CD4-positive, alpha-beta T cell treated with Interleukin-15 for 4 hours (primary cell): ENCODE measurements at places on chromosomes 7 and 10.

GRCh38 chr7:55478700-55479099 is 93.6 kb downstream of the VOPP1 start:
- no peak for DNase-seq

DNA sequence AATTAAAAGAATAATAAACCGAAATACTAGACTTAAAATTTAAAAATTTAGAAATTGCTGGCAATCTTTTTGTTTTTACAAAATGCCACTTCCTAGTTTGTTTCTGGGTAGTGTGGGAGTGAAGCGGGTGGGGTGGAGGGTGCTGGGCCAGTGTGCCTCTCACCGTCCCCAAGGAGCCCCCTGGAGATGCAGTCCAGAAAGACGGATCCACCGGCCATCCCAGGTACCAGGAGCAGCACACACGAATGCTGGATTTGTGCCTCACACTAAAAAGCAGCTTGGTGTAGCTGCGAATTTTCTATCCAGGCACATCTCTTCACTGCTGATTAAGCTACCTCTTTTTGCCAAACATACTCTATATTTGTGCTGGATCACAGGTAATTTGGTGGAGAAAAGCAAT is 618.1 kb downstream of the DNAJB6 start:
- no peak for DNase-seq

DNA sequence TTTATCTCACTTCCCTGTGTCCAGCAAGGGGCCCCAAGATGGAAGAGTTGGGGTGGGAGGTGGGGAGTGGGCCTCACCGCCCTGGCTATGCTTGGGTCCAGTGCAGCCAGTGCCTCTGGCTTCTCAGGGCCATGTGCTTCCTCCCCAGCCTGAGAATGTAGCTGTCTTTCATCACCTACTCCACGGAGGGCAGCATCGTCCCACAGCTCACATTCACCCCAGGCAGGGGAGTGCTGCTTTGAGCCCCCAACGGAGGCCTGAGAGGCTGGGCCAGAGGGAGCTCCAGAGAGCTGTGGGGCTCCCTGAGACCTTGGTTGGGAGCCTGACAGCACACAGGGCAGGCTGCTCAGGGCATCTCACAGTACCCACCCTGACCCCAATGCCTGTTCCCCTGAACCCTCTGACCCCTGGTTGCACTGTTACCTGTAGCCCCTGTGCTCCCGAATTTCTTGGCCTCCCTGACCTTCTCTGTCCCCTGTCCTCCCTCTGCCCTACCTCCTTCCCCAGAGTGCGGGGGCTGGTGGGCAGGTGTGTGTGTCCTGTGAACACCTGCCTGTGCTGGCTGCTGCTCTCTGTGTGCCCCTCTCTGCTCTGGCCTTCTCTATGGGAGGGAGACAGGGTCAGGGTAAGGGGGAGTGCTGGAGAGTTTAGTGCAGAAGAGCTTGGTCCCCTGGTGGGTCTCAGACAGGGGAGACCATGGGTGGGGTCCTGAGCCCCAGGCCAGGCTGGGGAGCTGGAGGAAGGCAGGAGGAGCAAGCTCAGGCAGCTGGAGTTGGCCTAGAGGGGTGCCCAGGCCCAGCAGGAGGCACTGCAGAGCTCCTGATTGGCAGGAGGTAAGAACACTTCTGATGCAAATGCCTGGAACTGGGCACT is 19.6 kb upstream of the ZNF488 start:
- no peak for DNase-seq

- DNase-seq: no peak
Observed at GRCh38 chr7:44116789-44117666, 6.3 kb downstream of the POLD2 start.

GRCh38 chr7:71096351-71096750 is 35.6 kb upstream of the GALNT17 start:
- no peak for DNase-seq

DNA sequence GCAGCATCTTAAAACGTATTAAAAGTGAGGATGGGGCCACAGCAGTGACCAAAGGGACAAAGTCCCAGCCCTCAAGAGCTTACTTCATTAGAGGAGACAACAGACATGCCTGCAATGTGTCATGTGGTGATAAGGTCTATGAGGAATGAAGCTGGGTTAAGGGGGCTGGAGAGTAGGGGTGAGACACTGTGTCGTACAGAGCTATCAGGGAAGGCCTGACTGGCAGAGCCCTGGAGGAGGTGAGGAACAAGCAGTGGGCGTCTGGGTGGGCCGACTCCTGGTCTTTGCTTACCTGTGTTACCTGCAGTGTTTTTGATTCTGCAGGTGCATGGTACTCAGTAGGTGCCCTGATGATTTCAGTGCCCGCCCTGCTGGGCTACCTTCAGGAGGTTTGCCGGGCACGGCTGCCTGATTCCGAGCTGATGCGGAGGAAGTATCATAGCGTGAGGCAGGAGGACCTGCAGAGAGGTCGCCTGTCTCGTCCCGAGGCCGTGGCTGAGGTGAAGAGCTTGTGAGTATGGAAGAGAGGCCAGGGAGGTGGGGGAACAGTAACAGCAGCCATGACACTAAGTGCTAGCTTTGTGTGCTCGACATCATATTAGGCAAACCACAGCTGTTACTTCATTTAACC is 7.6 kb downstream of the ZFYVE27 start:
- no peak for DNase-seq

DNA sequence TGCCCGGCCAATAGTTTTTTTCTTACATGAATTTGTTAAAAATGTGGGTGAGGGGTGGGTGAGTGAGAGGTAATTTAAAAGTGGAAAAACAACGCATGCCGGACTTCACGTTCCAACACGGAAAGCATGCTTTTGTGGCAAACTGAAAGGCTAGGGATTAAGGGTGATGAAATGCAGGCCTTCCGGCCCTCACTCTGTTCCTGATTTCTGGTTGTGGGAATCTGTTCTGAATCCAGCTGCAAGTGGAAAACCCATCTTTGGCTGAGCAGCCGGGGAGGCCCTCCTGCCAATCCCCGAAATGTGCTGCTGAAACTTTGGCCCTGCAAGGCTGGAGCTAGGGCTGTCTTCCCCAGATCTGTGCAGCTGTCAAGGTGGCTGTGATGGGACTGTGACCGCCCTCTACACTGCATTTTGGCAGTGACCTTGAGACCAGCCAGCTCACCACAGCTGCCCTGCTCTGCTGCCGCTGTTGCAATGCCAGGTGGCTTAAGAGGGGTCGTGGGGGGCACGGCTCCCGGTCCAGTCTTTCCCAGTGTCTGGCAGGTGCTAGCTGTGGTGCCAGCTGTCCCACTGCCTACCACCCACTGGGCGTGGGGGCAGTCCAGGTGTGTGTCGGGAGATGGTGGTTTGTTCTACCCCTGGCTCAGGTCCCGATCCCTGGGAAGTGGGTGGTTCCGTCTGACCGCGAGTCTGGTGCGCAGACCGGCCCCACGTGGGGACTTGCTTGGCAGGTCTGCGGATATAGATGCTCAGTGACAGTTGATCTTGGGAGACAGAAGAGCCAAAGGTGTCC is 39.0 kb downstream of the TET1 start:
- DNase-seq: no peak

GRCh38 chr7:17669204-17669603 is 271.1 kb downstream of the SNX13 start:
- no peak for DNase-seq

DNA sequence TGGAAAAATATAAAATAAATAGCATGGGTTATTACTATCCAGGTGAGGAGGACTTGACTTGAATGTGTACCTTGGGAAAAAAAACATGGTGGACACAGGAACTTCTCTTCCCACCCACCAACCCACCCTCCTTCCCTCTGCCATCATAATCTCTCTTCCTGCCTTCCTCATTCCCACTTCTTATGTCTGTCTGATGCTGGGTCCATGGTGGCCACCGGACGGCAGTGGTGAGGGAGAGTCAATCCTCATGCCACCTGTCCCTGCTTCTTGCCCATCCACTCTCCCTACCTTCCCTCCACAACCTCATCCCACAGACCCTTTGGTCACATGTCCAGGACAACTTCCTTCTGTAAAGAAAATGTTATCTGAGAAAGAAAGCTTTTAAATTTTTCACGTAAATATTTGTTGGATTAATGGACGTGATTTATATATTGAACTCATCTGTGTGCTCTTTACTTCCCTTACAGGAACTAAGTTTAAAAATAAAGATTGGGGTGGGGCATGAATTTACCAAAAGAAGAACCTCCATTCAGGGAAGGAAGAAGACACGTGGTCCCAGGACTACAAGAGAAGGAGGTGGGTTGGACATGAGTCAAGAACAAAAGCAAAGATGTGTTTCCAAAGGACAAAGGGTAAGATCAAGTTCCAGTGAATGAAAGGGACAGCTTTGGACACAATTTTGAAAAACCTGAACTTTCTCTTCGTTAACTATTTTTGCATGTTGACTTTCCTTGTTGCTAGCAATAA is 104.5 kb downstream of the PIP4K2A start:
- no peak for DNase-seq

DNA sequence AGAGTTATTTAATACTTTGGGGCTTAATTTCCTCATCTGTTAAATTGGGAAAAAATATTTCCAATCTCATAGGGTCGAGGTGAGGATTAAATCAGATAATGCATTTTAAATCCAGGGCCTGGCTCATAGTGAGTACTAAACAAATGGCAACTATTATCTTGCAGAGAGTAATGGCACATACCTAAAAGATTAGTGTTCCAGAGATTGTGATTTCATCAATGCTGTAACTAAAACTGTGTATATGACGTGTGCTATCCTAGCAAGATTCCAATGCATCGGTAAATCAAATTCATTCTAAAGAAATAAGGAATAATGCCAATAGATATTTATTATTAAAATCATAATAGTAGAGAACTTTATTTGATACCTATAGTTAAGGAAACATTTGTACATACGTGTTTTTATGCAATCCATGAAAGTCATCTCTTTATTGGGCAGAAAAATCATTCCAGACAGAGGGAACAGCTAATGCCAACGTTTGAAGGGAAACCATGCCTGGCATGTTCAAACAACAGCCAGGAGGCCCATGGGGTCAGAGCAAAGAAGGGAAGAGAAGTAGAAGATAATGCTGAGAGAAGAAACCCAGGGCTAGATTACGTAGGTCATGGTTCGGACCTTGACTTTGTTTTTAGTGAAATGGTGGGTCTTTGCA is 174.8 kb upstream of the AGR3 start:
- no peak for DNase-seq

DNA sequence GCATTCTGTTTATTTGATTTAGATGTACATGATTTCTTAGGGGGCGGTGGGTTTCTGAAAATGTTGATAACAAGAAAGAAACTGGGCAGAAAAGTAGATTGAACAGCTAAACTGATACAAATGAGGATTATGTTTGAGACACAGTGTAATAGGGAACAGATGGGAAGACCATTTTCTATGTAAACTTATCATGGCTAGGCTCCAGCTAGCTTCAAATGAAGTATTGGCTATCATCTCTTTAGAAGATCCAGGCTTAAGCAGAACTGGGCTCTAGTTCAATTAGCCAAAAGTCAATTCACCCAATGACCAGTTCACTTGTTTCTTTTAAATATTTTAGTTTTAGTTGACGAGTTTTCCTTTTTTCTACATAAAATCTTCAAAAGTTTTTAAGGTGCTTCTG is 639.5 kb downstream of the ANKRD7 start:
- no peak for DNase-seq

DNA sequence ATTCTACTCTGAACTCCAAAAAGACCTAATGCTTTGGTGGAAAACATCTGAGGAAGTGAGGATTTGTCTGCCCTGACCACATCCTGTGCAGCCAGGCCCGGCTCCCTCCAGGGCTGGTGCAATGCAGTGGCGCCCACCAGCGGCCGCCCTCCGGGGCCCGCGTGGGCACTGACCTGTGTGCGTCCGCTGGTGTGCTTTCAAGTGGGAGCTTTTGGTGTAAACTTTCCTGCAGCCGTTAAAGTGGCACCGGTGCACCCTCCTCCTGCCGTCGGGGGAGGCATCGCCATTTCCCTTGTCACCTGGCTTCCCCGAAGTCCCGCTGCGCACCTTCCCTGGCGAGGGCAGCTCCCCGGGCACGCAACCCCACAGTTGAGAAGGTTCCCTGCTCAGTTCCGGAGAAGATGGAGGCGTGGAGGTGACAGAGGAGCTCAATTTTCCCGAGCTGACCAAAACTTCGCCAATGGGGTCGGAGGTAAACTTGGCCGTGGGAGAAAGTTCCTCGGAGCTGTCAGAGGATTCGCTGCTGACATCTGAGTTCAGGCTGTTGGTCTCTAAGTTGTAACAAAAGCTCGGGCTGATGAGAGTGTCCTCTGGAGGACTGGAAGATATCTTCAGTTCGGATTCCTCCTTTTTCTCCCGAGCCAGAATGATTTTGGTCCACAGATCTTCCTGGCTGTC is 3.4 kb downstream of the KLF6 start:
- peak; percentile 71 for DNase-seq

DNA sequence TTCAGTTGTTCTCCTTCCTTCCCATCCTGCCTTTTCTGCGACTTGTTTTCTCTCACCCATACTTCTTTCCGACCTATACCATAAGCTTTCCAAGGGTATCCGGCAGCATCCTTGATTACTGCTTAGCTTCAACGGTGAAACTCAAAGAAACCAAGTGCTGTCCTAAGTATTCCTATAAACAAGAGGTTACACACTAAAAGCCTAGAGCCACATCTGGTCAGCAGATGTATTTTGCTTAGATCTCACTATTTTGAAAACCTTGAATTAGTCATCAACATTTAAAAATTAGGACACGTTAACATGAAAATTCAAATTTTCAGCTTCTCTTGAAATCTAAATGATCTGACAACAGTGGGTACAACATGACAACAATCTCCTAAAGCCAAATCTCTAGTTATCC is 20.0 kb downstream of the ARHGAP21 start:
- no peak for DNase-seq

DNA sequence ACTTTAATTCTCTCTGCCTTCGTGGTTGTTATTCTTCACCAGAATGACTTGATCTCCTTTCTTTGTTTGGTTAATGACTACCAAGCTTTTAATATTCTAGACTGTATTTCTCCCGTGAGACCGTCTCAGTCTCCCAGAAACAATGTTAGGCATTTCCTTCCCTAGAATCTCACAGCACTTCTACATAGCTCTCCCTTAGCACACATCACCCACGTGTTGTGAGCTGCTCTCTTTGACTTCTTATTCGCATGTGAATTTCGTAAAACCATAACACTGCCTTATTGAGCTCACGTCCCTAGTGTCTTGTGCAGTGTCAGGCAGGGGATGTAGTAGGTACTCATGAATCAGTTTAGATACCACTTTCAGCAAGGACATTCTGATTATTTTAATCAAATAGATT is 57.5 kb upstream of the MGAM2 start:
- no peak for DNase-seq

- DNase-seq: no peak
Observed at GRCh38 chr7:157543791-157544190, 207.0 kb downstream of the DNAJB6 start.

DNA sequence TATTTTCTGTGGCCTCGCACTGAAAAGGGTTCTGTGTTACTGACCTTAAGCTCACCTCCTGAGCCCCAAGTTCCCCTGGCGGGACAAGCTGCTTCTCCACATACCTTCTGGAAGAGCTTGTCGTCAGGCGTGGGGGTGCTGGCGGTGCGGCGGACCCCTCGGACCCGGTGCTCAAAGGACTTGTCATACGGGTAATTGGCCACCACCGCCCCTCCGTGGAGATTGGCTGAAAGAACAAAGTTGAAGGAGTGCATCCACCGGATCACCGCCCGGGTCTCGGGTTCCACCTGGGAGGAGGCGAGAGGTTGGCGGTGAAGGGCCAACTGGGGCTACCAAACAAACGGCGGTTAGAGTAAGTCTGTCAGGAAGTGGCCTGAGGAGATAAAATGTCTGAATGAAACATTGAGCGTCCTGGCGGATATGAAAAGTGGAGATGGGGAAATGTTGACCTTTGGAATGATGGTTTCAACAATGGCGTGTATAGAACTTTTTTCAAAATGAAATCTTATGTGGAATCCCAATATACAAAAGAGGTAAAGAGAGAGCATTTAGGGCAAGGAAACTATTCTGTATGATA is 16.5 kb downstream of the CPN1 start:
- DNase-seq: no peak

- no peak for DNase-seq
Observed at GRCh38 chr7:1080252-1080920, 7.5 kb upstream of the GPER1 start.
